Activated naive CD4-positive, alpha-beta T cell (primary cell): ENCODE measurements at places on chromosomes 6 and 20.
A peak's percentile ranks its signal among the peaks of the same experiment; 100 is the strongest.

DNA sequence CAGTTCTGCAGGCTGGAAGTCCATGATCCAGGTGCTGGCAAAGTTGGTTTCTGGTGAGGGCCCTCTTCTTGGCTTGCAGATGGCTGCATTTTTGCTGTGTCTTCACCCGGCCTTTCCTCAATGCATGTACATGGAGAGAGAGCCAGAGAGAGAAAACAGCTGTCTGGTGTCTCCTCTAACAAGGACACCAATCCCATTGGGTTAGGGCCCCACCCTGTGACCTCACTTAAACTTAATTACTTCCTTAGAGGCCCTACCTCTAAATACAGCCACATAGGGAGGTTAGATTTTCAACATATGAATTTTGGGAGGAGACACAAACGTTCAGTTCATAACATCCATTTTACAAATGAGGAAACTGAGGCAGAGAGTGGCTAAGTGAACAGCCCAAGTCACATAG is 202.4 kb downstream of the ZMYND8 start:
- no peak for DNase-seq

DNA sequence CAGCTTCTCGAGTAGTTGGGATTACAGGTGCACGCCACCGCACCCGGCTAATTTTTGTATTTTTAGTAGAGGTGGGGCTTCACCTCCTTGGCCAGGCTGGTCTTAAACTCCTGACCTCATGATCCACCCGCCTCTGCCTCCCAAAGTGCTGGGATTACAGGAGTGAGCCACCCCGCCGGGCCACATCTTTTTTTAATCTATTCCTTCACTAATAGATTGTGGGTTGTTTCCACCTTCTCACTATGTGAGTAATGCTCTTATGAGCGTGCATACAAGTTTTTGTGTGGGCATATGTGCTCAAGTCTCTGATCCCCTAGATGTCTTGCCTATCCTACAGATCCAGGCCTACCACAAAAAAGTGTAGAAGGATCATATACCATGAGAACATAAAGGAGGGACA is 30.7 kb downstream of the CARMIL1 start:
- no peak for DNase-seq

DNA sequence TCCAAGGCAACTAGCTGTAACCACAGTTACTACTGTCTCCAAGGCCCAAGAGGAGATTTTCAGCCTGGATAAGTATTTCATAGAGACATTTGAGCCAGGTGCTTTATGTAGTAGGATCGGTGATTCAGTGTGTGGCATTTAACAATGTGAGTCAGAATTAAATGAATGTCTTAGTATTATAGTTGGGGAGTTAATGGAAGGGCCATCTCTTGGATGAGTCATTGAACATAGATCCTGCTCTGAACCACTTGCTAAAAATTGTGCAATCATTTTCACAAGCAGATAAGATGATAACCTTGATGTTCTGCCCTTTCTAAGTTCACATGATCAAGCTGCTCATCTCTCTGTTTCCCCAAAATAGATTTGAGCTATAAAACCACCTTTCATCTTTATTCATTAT is 668.9 kb upstream of the CITED2 start:
- no peak for DNase-seq

DNA sequence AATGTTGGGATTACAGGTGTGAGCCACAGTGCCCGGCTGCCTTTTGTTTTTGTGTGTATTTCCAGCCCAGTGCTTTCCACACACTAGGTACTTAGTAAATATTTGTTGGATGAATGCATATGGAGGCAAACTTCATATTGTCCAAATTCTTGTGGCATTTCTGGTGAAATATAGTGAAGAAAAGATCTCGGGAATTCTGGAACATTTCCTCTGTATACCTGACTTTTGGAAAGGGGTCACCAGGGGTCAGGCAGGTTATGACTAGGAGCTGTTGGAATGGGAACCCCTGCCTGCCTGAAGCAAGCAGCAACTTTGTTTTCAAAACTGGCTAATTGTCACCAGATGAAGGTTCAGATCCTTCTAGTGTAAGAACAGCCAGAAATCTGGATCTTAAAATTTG is 12.1 kb upstream of the SCP2D1 start:
- DNase-seq, result no peak

DNA sequence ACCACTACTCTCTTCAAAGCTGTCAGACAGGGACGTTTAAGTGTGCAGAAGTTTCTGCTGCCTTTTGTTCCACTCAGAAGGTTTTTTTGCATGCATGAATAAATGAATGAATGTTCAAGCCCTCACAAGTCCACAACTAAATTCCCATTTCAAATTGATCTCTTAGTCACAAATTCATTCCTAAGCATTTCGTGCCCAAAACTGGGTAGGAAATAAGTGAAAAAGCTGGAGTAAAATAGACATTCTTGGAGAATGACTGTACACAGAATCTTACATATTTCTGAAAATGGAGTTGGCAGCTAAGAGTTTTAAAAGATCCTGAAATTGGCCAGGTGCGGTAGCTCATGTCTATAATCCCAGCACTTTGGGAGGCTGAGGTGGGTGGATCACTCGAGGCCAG is 117.6 kb downstream of the PERP start:
- DNase-seq, result no peak

DNA sequence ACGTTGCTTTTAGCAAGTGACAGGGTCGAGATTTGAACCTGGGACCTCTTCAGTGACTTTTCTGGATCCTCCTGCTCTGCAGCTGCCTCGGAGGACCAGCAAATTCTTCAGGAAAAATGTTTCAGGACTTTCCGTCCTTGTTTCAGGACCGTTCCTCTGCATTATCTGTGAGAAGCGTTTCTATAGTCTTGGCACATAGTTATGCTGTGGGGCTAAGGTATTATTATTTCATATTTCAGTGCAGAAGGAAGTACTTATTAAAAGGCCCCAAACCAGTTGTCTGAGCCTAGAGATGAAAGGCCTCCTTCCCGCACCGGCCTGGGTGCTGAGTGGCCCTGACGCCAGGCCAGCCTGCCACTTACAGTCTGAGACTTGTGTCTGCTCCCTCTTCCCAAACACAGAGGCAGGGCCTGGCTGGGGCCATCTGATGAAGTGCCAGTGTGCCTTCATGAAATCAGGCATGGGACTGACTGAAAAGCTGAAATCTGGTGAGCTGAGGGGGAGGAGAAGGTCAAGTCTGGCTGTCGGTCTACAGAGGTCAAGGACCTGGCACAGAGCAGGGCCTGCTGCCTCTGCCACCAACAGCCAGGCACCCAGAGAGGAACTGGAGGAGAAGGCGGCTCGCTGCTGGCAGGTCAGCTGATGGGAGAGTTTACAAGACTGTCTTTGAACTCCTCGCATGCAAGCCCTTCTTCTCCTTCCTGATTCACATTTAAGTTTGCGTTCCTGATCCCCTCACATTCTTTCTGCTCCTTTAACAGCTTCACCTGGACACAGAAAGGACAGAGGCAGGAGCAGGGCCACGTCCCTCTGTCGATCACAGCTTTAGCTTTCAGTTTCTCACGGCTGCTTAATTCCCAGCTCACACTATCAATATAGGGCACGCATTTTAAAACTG is 8.9 kb upstream of the QKI start:
- DNase-seq, result no peak

DNA sequence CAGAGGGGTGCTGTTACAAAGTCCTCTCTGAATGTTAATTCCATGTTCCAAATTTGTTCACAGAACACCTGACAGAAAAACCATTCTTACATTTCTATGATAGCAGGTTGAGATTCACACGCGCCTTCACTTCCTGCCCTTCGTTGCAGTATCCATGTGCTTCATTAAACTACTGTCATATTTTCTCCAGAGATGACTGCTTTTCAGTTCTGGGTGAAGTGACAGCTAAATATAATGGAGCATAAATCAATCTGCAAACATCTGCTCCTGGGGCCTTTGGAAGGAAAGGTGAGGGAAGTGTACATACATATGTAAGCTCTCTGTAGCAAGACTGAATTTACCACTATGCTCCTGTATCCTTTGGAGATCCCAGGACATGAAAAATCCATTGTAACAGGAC is 750.2 kb downstream of the HDGFL1 start:
- DNase-seq, result no peak

DNA sequence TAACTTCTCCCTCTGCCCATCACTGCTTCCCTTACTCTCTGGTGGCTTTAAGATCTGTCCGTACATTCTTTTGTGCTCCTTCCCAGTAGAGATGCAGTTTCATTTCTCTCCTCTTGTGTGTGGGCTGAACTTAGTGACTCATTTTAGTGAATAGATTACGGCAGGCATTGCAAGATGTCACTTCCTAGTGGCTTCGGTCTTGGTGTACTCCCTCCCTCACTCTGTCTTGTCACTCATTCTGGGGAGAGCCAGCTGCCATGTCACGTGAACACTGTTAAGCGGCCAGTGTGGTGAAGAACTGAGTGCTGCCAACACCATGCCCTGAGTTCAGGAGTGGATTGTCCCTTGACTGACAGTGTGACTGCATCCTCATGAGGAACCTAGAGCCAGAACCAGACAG is 115.9 kb downstream of the OTOR start:
- no peak for DNase-seq

DNA sequence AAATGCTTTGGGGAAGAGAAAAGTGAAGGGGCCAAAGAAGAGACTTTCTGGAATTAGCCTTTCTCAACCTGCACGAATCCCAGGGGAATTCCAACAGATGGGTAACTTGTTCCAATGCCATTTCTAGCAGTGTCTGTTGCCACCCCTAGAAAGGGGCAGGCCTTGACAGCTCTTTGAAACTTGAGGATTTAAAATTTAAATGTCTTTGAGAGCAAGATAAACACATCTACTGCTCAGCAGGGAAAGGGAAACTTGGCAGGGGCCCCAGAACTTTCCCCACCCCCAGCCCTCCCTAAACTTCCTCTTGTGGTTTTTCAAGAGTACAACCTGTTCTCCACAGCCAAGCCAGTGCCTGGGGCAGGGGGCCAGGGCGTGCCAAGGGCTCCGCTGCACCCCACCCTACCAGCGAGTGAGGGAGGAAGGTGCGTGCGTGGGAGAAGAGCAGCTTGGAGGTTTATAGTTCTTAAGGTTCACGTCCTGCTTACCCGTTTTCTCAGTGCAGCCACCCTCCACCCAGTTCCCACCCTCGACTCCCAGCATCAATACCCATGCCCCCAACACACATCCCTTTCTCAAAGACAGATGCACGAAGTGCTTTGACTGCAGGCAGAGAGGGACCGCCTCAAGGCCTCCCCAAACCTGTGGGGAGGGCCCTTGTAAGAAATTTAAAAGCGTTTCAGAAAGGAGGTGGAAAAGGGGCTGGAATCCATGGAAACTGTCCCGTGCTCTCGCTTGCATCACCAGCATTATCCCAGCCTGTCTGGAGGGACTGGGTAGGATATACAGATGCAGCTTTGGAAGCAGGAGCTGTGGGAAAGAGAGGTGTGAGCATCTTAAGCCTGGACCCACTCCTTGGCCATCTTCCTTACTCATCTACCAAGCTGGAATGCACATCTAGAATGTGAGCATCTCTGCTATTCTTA is 4.5 kb upstream of the TAF8 start:
- peak; percentile 27 for DNase-seq

GRCh38 chr6:155378724-155379123 is 64.4 kb upstream of the TFB1M start:
- DNase-seq, result no peak
